Cardiac muscle cell (in vitro differentiated cells and primary cell): ENCODE measurements at places on chromosomes 16 and 17. TPM values are rescaled to one million over a fixed set of nuclear protein-coding genes. Genes with fewer than 3 reads are reported as not detected.

- peak; percentile 18 for DNase-seq
- no peaks in the 10 kb centered on the region for H3K27me3 ChIP-seq
- H3K27ac ChIP-seq, result peak overlapping the region; percentile 84
- H3K4me3 ChIP-seq, result peak overlapping the region; percentile 67
- H3K36me3 ChIP-seq, result peaks cover 4% of the 10 kb centered on the region
Observed at GRCh38 chr16:87765473-87765775, 362 bp downstream of the KLHDC4 start.

DNA sequence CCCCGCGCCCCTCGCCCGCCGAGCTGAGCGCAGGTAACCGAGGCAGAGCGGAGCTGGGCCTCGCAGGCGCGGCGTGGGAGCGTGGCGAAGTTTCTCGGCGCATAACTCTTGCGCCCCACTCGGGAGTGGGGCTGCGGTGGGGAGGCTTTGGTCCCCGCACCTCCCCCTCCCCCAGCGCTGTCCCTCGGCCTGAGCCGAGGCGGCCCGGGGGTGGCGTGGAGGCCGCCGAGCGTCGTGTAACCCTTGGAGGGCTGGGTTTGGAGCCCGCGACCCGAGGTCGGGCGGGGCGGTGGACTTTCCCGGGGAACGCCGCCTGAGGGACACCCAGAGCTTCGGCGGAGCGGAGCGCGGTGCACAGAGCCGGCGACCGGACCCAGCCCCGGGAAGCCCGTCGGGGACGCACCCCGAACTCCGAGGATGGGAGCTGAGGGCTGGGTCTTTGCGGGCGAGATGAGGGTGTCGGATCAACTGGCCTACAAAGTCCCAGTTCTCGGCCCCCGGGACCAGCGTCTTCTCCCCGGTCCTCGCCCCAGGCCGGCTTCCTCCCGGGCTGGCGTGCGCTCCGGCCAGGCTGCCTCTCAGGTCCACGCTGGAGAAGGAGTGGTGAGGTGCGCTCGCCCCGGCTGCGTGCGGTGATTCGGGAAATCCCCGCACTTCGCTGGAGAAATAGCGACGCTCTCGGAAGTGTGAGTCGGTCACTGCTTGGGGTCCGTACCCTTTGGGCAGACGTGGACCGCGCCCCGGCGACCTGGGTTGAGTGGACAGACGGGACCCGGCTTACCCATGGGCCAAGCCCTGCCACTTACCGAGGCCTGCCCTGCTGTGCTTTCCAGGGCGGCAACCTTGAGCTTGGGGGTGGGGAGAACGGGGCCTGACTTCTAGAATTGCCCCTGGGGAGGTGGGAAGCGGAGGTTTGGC lies 168.4 kb downstream of the RAB11FIP4 start:
- H3K27ac ChIP-seq, result no peak overlapping the region
- H3K27me3 ChIP-seq, result peaks cover 57% of the 10 kb centered on the region
- H3K4me3 ChIP-seq, result peak overlapping the region; percentile 55
- DNase-seq, result no peak

GRCh38 chr17:6098823-6099180 lies 28.6 kb downstream of the WSCD1 start:
- H3K4me1 ChIP-seq, result peaks cover 5% of the 10 kb centered on the region
- no peak overlapping the region for H3K27ac ChIP-seq
- H3K4me3 ChIP-seq, result no peak overlapping the region
- H3K27me3 ChIP-seq, result peaks cover under 1% of the 10 kb centered on the region

DNA sequence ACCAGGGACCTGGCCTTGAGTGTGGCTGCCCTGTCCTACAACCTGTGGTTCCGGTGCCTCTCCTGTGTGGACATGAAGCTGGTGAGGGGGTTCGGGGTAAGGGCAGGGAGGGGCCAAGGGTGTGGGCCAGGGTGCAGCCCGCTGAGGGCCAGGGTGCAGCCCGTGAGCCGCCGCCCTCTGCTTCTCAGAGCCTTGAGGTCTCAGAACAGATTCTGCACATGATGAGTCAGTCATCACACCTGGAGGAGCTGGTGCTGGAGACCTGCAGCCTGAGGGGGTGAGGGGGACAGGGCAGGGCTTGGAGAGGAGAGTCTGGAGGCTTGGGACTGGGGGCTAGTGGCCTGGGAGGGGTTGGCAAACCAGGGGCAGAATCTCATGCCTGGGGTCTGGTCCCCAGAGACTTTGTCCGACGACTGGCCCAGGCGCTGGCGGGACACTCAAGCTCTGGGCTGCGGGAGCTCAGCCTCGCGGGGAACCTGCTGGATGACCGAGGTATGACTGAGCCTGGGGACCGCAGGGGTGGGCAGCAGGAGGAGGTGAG lies 2.2 kb downstream of the CARMIL2 start:
- H3K27ac ChIP-seq, result no peak overlapping the region
- H3K4me1 ChIP-seq, result no peaks in the 10 kb centered on the region
- no peak overlapping the region for H3K4me3 ChIP-seq
- H3K27me3 ChIP-seq, result peaks cover 95% of the 10 kb centered on the region

The ZP2 gene
- not detected in 2 replicates for total RNA-seq

The CTRB1 gene
- total RNA-seq, result not detected in 2 replicates

DNA sequence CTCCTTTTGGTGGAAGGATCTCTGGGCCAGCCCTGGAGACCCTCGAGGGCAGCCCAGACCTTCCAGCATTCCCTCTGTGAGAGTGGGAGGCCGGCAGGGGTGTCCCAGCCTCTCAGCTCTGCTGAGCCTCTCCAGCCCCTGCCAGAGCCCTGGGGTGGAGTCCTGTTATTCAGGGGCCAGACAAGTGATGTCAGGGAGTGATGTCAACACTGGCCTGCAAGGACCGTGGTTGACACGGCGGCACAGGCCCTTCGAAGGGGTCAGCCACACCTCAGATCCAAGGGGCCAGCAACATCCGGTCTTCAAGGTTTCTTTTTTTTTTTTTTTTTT lies 231.2 kb downstream of the KATNIP start:
- no peaks in the 10 kb centered on the region for H3K4me1 ChIP-seq
- no peak for DNase-seq
- H3K27ac ChIP-seq, result no peak overlapping the region

The CYBA gene
- 174 and 218 TPM in 2 replicates for total RNA-seq
